ENCODE measurements at places on chromosomes 1 and 21.

DNA sequence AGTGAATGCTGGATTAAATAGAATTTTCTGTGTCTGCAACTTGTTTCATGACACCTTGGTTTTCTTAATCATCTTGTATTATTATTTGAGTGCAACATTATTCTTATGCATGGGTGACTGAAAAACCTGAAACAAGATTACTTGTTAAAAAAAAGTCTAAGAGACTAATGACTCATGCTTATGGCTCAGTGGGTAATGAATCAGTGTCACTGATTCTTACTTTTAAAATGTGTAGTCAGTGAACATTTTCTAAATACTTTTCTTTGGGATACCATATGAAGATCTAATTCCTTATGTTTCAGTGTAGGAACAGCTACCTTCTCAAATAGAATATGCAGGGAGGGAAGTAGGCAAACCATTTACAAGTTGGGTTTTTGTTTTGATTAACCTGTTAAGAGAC lies 65.5 kb downstream of the PRKAA2 start:
- no peak for DNase-seq

DNA sequence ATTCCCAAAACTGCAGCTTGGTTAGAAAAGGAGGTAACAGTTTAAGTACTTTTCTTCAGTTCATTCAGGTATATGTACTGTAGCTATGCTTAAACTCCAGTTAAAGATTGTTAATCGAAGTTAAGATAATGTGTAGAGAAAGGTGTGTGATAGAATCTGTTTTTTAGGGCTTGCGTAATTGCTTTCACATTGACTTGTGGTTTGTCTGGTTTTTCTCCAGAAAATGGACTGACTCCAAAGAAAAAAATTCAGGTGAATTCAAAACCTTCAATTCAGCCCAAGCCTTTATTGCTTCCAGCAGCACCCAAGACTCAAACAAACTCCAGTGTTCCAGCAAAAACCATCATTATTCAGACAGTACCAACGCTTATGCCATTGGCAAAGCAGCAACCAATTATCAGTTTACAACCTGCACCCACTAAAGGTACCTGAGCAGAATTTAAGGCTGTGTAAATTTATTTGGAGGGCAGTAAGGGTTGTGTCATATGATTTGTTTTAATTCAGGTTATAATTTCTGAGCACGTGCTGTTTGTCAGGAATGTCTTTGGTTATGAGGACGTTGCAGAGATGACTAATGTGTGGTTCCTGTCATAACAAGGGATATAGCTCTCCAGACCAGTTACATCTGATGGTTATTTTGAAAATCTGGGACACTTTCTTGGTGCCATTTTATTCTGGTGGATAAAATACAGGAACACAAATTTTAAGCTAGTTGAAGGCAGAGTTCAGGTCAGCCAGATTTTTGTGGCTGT lies 26.0 kb downstream of the ATF6 start:
- no peak for DNase-seq

GRCh38 chr1:106924360-106924759 lies 132.1 kb upstream of the PRMT6 start:
- no peak for DNase-seq

DNA sequence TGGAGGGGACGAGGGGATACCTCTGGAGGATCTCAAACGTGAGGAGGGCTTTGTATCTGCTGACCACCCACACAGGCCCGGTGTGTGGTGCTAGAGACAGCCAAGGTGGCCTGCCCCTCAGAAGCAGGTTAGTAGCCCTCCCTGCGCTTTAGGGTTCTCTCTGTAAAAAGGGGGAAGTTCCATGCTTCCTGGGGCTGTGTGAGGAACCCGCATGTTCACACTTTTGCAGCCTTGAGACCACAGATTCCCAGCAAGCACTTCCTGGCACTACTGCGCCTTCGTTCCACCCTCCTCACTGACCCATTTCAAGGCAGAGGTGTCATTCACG lies 7.9 kb upstream of the GUCA2B start:
- DNase-seq = no peak

GRCh38 chr1:111745675-111746613 lies 6.7 kb upstream of the INKA2 start:
- no peak for DNase-seq

DNA sequence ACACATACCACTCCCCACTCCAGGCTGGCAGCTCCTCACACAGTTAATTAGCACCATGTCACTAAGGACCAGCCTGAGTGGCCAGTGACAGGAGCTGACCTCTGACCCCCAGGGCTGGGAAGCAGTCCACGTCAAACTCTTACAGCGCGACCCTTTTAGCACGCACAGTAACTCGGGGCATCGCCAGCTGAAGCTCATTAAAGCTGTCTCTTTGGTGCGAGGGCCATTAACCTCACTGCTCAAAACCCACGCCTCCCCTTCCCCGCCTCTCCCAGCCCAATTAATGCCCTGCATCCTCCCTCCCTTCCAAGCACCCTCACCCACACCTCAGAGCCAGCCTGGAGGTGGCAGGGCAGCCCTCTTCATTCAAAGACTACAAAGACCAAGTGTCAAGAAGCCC lies 31.7 kb downstream of the DMAP1 start:
- no peak for DNase-seq

- no peak for DNase-seq
Measured at GRCh38 chr1:19668888-19669287, 4.2 kb downstream of the HTR6 start.

- DNase-seq = no peak
Measured at GRCh38 chr1:31767225-31767624, 3.1 kb upstream of the ADGRB2 start.

DNA sequence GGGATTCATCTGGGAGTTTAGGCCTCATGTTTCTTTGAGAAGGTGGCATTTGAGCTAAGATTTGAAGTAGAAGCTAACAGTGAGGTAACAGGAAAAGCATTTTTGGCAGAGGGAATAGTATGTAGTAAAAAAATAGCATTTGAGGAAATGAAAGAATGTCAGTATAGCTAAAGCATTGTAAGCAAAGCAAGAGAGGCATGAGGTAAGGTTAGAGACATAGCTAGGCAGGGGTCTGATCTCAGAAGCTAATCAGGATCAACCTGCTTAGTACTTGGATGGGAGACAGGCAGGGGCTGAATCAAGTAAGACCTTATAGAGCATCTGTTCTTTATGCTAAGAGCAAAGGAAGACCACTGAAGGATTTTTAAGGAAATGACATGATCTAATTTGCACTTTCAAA lies 4.0 kb downstream of the POLR3C start:
- no peak for DNase-seq

GRCh38 chr1:162855461-162856150 lies 5.4 kb downstream of the CCDC190 start:
- DNase-seq = no peak

DNA sequence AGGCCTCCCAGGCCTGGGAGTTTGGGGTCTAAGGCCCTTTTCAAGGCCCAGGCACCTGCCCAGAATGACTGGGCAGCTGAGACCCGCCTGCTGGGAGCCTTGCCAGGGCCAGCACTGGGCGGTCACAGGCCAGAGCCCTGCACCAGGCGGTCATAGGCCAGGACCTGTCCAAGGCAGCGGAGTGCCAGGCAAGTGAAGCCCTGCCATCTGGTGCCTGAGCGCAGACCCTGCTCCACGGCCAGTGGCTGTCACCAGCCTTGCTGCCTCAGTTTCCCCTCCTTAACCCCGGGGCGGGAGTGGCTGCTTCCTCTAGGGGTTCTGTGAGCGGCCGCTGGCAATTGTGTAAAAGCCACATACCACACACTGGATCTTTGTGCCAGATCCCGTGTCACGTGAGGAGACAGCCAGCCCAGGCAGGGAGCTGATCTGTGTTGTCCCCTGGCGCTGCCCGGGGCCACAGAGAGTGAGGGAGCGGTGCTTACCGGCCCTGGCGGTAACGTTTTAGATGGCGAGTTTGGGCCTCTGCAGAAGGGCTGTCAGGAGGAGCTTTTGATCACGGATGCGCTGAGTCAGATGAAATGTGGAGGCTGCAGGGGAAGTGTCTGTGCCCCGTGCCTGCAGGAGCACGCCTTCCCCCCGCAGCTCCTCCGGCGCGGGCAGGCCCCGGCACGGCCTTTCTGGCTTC lies 4.6 kb downstream of the COL18A1 start:
- no peak for DNase-seq

GRCh38 chr1:34406377-34406776 lies 229.7 kb downstream of the C1orf94 start:
- DNase-seq = no peak

GRCh38 chr1:198605406-198605805 lies 33.4 kb upstream of the PTPRC start:
- no peak for DNase-seq

- DNase-seq = no peak
Measured at GRCh38 chr1:183619781-183620180, 15.8 kb downstream of the ARPC5 start.

GRCh38 chr1:119834990-119835389 lies 23.7 kb upstream of the REG4 start:
- no peak for DNase-seq

- no peak for DNase-seq
Measured at GRCh38 chr1:36425791-36426190, 24.5 kb downstream of the OSCP1 start.

All from T-helper 9 cell (primary cell).